Esophagus mucosa (tissue), 1 donor: ENCODE measurements at places on chromosomes 5 and 9. TPM values are rescaled to one million over a fixed set of nuclear protein-coding genes. Genes with fewer than 3 reads are reported as not detected.

DNA sequence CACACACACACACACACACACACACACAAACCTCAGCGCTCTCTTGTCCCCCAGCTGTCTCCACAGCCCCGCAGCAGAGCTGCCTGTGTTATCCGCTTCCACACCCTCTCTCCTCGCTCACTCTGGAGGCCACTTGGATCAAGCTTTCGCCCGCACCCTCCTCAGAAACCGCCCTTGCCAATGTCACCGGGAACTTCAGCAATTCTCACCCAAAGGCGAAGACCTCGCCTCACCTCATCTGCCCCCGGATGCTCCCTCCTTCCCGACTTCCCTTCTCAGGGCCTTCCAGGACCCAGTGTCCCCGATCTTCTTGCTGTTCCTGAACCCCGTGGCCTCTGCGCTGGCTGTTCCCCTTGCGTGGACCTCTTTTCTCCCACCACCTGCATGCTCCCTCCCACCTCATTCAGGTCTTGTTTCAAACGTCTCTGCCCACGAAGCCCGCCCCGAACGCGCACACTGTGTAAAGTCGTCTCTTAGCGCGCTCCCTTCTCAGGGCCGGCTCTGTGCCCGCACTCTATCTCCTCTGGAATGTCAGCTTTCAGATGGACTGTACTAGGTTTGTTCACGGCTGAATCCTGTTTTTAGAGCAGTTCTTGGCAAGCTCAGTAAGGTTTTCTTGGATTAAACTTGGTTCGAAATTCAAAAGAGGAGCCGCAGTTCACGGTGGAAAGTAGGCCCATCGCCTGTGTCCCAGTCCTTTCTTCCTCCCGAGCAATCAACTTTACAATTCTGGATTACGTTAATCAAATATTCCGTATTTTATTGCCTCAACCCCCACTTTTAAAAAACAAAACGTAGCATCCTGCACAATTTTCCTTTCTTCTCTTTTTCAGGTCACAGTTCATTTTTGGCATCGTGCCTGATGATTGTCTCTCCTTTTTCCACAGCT, 1.0 kb upstream of the TRIM7 start:
- ATAC-seq: no peak

The RAB3C gene
- 1.8 TPM for total RNA-seq

GRCh38 chr9:103700195-103700962, 393.7 kb upstream of the SMC2 start:
- no peak for ATAC-seq

GRCh38 chr9:96133321-96134021, 168.5 kb downstream of the HSD17B3 start:
- ATAC-seq: no peak

DNA sequence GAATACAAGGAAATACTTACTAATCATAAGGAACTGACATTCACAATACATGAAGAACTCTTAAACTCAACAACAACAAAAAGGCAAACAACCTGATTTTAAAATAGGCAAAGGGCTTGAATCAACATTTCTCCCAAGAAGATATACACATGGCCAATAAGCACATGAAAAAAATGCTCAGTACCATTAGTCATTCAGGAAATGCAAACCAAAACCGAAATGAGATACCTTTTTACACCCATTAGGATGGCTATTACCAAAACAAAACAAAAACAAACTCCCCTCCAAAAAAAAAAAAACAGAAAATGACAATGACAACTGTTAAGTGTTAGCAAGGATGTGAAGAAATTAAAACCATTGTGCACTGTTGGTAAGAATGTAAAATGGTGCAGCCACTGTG, 104.1 kb upstream of the ZNF462 start:
- ATAC-seq: no peak

DNA sequence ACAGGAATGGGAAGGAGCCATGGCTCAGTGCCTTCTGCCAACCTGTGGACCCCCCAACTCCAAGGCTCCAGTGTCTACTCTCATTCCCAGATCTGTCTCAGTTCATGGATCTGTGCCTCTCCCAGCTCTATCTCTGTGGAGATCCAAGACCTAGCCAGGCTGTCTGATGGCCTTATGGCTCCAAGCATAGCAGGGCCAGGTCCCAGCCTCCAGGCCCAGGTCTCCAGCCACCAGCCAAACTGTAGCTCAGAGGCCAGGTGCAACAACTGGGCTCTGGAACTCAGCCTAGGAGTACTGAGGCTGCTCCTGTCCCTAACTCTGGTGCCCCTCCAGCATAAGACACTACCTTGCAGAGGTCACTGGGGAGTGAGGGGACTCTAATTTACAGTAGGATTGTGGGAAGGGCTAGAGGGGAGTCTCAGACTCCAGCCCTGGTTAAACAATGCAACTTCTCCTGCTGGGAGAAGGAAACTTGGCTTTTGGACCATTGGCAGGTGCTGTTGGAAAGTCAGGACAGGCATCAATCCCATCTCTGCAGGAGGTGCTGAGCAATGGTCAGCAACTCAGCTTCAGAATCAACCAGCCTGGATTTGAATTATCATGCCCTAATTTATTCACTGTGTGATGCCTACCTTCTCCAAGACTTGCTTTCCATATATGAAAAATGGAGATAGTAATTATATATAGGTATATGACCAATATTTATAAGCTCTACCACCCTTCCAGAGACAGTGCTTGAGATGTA, 63.0 kb downstream of the PCDH1 start:
- no peak for ATAC-seq

DNA sequence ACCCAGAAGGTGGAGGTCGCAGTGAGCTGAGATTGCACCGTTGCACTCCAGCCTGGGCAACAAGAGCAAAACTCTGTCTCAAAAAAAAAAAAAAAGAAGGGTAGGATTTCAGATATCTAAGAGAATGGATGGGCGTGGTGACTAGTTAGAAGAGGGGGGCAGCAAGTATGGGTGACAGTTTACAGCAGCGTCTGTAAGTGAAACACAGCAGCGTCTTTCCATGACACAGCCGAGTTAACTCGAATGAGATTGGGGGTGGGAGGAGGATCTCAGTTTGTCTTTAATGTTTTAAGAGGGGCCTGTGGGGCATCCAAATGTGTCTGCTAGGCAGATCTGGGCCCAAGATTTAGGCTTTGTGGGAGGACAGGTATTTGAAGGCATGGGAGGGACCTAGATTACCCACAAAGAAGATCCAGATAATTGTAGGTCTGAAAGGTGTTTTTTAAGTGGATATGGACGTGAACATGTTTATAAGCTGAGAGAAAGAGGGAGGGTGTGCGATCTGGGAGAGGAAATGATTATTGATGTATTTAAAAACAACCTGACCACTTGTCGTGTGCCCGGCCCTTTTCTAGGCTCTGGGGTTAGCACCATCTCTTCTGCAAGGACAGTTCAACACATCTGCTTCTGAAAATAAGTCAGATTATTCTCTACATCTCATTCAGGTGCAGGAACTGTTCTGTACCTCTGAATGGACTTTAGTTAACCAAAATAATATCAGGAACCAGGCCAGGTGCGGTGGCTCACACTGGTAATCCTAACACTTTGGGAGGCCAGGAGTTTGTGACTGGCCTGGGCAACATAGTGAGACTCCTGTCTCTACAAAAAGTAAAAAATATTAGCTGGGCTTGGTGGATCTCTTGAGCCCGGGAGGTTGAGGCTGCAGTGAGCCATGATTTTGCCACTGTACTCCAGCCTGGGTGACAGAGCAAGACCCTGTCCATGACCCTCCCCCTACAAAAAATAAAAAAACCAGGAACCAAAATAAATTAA, 2.5 kb downstream of the CEP78 start:
- no peak for ATAC-seq

The MSMP gene
- not detected for total RNA-seq

DNA sequence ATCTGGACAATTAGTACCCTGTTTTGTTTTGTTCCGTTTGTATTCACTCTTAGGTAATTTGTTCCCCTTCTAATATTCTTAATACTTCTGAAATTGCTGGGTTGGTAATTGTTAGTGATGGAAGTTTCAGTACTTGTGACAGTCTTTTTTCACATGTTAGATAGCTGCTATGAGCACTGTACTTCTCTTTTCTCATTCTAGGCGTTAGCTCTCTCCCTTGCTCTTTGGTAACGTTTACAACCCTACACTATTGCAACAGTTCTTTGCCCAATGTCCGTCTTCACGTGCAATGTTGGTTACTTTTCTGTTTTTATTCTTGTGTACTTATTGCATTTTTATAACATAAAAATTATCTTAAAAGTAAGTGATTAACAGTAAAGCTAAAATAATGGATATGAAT, 1509.0 kb downstream of the MAT2B start:
- no peak for ATAC-seq

GRCh38 chr5:94945656-94946055, 327.2 kb downstream of the SLF1 start:
- ATAC-seq: no peak
